HuH-7 (cell line): ENCODE measurements at places on chromosomes 6 and 20.

- DNase-seq: no peak
Observed at GRCh38 chr20:62596486-62596885, 45.8 kb upstream of the SLCO4A1 start.

DNA sequence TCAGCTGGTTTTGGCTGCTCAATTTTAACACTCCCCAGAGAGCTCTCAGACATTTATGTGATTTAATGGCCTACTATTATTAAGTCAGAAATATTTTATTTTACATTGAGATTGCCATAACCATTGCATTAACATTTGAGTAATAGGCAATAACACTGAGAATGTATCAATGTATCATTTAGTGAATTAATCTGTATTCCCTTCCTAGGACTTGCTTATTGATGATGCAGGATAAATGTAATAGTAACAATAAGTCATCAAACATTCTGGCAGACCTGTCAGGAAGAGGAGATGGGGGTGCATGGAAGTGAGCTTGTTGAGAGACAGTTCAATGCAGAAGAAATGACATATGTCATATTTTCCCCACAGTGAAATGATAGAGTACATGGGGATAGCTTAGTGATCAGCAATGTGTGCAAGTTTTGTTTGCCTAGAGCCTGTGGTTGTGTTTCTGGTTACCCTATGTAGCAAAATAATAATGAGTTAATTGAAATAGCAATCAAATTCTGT, 458.9 kb downstream of the EYS start:
- DNase-seq: no peak

- DNase-seq: no peak
Observed at GRCh38 chr6:158589366-158589765, 29.5 kb downstream of the TMEM181 start.

- no peak for DNase-seq
Observed at GRCh38 chr6:24481449-24481848, 7.9 kb downstream of the GPLD1 start.

DNA sequence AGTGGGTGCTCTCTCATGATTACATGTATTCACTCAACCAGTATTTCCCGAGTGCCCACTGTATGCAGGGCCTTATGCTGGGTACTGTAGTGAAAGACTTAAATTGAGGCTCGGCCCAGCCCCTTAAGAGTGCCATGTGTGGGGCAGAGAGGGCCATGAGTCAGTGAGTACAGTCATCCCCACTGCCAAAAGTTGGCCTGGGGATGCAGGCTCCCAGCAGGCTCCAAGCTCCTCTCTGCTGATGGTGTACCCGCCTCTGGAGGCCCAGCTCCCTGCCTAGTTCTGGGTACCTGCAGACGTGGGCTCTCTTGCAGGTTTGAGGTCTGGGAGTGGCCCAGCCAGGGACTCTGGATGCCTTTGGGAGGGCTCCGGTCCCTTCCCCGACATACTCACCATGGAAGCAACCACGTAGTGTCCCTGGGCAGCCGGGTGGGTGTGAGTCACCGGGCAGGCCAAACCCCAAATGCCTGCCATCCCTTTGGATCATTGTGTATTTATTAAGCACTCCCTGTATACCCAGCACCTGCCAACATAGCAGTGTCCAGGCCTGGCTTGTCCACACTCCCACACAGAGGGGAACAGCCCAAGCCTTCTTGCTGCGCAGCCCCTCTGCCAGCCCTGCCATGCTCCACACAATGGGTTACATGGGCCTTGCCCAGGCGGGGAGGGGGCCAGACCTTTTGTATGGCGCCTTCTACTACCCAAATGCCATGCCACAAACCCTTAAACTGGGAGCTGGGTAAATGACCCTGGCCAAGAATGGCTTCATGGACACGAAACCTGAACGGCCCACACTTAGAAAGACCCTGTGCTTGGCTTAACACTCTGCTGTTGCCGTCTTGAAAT, 153.6 kb downstream of the VEGFA start:
- DNase-seq: no peak

GRCh38 chr6:15879371-15880261, 216.8 kb upstream of the DTNBP1 start:
- DNase-seq: no peak
